Stimulated activated CD8-positive, alpha-beta memory T cell treated with anti-CD3 and anti-CD28 coated beads, Interleukin-4, amount 100 ng/mL, for 1 hour (primary cell): ENCODE measurements at places on chromosomes 3 and 15.

DNA sequence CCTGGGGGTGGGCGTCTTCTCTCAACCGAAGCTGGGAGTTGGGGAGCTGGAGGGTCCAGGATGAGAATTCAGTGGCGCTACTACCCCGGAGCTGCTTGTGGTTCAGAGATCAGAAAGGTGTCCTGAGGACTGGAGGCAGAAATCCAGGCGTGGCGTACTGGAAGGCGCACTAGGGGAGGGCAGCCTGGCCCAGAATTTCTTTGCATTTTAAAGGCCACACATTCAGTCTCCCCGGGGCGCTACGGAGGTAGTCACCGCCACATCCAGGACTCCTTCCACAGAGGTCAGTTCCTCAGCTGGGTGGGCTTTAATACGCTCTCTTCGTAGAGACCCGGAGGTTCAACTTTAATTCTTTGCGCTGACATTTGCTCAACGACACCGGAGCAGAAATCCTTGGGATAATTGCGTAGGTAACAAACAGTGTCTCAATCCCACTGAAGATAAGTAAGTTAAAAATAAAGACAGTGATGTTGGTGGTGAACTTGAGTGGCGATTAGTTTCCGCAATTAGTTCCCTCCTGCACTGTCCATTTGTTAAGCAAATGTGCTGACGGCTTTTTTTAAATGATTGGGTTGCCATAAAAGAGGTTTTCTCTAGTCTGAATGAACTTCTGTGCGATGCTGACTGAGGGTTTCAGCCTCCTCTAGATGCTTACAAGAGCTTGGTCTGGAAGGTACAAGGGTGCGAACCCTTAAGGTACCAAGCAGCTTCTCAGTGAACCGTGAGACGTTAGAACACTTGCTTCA is 535 bp downstream of the MCTP2 start:
- DNase-seq: no peak

DNA sequence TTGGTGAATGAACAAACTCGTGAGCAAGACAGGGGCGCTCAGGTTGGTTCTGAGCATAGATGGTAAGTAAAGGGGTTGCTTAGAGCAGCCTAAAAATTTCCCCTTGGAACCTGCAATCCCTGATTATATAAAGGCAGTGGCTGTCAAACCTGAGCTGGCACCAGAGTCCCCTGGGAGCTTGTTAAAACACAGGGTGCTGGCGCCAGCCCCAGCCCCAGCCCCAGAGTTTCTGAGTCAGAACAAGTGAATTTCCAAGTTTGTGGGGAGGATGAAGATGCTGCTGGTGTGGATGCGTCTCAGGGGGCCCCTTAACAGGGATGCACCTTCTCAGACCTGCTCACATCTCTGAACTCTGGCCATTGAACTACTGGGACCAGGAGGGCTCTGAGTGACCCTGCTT is 48.2 kb downstream of the FEM1B start:
- DNase-seq: no peak

GRCh38 chr15:27897481-27897880 is 201.6 kb downstream of the OCA2 start:
- no peak for DNase-seq

- DNase-seq: no peak
These were observed 122.4 kb downstream of the THSD4 start for GRCh38 chr15:71237456-71238188.

GRCh38 chr15:37517191-37517895 is 417.0 kb upstream of the MEIS2 start:
- no peak for DNase-seq

GRCh38 chr15:39403640-39404117 is 177.2 kb upstream of the THBS1 start:
- no peak for DNase-seq

DNA sequence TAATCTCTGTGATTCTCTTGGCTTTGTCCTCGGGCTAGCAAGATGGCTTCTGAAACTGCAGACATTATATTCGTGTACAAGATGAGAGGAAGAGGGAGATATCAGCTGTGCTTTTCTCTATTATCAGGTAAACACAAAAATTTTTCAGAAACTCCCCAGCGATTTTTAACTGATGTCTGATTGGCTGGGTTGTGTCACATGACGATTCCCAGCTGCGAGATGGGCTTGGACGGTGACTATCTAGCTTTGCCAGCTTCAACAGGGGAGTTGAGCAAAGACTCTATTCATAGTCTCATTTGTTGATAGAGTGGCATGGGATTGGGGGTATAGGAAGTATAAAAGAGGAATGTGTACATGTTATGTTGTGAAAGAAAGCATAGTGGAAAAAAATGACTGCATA is 248.8 kb upstream of the AZI2 start:
- no peak for DNase-seq

- DNase-seq: no peak
These were observed 4.3 kb downstream of the PEAK1 start for GRCh38 chr15:77415450-77416147.

DNA sequence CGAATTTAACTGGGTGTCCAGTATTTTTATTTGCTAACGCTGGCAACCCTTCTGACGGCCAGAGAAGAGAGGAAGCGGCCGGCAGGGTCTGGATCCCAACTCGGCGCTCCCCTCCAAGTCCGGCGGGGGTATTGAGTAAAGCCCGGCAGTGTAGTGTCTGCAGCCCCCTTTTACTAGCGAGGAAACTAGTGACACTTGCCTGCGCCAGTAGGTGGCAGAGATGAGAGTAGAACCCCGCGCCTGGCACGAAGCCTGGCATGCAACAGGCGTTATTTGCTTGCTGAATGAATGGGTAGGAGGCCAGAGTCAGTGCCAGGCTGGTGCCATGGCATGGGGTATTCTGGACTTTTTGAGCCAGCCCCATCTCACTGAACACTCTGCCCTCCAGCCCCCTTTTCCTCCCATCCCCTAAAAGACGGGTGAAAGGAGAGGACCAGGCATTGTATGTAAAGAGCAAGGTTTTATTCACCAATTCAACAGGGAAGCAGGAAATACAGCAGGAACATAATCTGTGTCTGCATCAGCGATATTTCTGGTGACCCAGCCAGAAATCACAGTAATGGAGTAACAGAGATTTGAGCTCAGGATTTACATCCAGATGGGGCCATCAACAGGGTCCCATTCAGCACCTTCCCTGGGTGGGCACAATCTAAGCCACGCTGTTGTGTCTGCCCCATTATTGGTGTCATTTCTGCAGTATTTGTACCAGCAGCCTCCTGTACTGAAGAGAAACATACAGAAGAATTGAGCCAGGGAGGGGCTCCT is 788 bp upstream of the WDR73 start:
- DNase-seq: peak; percentile 49
